NCI-H1105 treated with DMSO at 0.1 percent for 48 hours (cell line): ENCODE measurements at places on chromosomes 2 and 18.

GRCh38 chr2:238370823-238371372 is 50.6 kb downstream of the TRAF3IP1 start:
- peak; percentile 12 for DNase-seq

GRCh38 chr2:204282525-204282924 is 262.8 kb upstream of the PARD3B start:
- no peak for DNase-seq

- peak; percentile 24 for DNase-seq
These were observed 133.1 kb downstream of the NFATC1 start for GRCh38 chr18:79528846-79529245.

GRCh38 chr2:174686430-174686829 is 77.8 kb downstream of the CHRNA1 start:
- DNase-seq: no peak

- DNase-seq: no peak
These were observed 128.8 kb upstream of the BCL2L11 start for GRCh38 chr2:110991911-110992310.

- DNase-seq: no peak
These were observed 12.6 kb downstream of the C18orf63 start for GRCh38 chr18:74328206-74328605.

DNA sequence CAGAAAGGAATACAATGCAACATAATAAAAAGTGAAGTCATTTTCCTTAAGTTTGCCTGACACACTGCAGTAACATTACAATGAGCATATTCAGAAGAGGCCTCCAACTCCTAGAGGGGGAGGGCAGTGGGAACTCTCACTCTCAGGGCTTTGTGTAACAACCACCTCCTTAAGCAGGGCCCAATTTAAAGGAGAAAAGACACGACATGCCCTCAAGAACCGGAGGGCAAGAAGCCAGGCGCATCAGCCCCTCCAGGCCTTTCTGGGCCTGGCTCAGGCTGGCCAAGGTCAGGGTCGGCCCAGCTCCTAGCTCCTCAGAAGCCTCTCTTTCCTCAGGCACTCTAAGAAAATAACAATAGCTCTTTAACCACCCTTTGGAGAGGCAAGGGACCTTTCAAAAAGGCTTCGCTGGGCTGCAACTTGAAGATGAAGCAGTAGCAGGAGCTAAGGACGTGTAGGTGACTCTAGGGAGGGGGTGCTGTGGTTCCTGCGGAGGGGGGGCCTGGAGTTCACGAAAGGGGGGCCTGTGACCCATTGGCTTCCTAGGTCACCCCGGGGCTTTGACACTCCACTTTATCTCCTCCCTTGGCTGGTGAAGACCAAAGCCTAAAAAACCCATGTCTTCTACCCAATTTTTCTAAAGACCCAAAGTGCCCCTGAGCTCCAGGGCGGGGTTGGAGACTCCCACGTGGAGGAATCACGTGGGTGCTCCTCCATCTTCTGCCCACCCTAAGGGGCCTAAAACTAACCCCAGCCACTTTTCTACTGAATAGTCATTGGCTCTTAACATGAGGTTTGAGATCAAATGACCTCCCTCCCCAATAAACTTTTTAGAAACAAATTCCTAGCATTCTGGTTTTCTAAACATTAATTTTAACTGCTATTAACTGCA is 13.3 kb downstream of the SERTAD2 start:
- DNase-seq: no peak

DNA sequence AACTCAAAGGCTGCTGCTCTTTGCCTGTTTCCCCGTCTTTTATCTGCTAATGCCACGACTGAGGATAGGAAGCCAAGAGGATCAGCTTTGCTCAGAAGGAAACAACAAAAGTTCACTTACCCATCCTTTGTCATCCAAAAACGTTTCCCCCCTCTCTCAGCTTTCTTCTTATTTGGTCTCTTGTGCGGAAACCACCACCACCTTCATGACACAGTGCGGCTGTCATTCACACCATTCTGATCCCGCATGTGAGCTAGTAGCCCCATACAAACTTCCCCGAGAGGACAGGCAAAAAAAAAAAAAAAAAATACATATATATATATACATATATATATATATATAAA is 656 bp downstream of the LRRTM4 start:
- no peak for DNase-seq

DNA sequence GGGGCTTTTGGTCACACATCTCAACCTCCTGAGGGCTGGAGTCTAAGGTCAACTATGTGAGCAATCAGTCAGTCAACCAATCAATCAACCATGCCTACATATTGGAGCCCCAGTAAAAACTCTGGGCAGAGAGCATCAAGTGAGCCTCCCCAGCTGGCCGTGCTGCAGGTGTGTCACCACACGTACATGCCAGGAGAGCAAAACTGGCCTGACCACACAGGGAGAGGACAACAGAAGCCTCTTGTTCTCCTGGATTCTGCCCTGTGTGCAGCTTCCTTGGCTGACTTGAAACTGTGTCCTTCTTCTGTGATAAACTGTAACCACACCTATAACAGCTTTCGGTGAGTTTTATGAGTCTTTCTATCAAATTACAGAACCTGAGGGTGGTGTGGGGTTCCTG is 25.9 kb downstream of the GPR35 start:
- DNase-seq: no peak

GRCh38 chr2:70946832-70947442 is 11.2 kb downstream of the ATP6V1B1 start:
- DNase-seq: peak; percentile 36

DNA sequence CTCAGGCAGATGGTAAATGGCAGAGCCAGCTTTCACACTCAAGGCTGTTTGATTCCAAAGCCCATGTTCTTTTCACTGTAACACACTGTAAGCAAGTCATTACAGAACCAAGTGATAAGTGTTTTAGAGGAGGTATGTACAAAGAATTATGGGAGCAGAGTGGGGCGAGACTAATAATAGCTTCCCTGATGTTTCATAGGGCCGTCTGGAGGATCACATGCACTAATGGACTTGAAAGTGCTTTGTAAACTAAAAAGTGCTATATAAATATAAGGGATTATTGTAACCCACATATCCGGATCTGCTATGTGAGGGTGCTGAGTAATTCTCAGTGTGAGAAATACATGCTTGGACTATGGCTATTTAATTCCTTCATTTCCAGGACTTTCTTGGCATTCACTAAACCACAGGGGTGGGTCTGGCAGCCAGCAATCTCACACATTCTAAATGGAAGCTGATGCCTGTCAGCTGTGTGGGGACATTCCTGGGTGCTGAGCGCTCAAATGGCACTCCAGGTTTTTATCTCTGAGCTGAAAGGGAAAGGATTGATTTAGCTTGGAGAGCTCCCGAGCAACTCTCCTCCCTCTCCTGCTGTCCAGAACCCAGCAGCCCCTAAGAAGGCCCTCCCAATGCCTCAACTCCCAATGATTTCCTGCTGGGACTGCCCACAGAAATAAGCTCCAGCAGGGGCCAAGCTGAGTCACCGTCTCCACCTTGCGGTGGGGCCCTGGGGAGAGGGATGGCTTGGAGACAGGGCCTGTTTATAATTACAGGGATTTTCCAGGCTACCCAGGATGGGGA is 222.8 kb downstream of the SOX11 start:
- DNase-seq: no peak

DNA sequence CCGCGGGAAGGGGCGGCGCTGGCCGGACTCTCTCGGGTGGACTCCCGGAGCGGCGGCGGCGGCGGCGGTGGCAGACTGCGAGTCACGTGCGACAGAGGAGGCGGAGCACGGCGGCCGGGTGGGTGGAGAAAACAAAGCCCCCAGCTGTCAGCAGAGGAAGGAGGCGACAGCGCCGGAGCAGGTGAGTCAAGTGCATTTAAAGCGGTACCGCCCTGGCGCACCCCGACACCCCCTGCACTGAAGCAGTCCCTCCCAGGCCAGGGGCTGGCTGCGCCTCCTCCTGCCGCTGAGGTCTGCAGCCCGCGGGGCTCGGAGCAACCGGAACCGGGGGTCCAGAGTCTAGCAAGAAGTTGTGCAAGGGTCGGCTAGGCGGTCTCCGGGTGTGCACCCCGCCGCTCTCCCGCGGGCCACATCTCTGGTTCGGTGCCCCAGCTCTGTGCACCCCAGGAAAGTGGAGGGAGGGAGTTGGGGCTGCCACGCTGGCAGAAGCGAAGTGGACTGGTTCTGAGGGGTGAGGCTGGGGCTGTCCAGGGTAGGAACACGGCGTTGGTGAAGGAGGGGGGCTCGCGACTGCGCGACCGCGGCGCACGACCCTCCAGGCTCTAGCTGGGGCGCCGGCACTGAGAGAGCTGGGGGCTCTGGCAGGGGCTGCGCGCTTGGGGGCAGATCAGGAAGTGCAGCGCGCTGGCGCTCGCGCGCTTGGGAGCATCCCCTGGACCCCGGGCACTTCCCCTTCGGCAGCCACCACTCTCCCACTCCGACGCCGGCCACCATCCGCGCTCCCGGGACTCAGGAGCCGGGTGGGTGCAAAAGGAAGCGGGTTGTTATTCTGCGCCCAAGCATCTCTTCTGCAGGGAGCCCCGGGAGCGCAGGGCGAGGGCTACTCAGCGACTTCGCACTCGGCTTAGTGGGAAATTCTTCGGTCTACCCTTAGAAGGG is 64.0 kb upstream of the MAPRE2 start:
- peak; percentile 81 for DNase-seq

DNA sequence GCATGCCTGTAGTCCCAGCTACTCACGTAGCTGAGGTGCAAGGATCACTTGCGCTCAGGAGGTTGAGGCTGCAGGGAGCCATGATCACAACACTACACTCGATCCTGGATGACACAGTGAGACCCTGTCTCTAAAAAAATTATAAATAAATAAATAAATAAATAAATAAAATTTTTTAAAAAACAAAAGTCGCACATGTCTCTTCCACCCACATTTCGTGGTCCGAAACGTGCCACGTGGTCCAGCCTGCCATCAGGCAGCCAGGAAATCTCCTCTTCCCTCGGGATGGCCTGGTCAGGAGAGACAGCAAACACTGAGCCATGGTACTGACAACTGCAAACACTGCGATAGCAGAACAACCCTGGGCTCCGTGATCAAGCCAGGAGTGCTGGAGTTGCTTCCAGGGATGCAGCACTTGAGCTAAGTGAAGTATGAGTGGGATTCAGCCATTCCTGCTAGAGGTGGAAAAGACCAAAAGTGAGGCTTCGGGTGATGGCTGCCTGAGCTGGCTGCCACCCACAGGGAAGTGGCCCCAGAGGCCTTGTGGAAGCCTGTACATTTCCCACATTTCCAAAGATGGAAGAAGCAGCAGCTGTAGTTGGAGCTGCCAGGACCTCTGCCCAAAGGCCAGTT is 193.1 kb downstream of the SMAD2 start:
- no peak for DNase-seq

GRCh38 chr18:8208716-8209115 is 400.5 kb upstream of the RAB12 start:
- no peak for DNase-seq

GRCh38 chr2:72118386-72118785 is 29.3 kb downstream of the CYP26B1 start:
- DNase-seq: no peak

GRCh38 chr2:16037808-16038457 is 97.6 kb downstream of the MYCN start:
- DNase-seq: no peak

DNA sequence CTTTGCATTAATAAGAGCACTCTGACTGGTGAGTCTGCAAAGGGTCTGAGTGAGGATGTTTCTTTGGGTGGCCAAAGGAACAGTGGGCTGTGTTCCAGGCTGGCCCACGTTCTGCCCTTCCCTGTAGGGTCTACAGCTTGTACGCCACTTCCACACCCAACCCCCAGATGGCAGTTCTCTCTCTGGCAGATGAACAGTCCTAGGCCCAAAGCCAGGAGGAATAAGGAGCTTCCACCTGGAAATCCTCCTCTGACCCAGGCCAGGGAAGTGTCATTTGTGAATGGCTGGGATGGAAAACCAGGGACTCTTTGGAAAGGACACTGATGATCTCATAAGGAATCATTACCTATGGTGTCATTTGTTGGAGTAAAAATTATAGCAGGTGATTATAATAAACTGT is 6.6 kb downstream of the OTOF start:
- no peak for DNase-seq

GRCh38 chr2:158174956-158175355 is 73.3 kb downstream of the UPP2 start:
- no peak for DNase-seq

- no peak for DNase-seq
These were observed 40.4 kb downstream of the CHST9 start for GRCh38 chr18:27144672-27145071.

DNA sequence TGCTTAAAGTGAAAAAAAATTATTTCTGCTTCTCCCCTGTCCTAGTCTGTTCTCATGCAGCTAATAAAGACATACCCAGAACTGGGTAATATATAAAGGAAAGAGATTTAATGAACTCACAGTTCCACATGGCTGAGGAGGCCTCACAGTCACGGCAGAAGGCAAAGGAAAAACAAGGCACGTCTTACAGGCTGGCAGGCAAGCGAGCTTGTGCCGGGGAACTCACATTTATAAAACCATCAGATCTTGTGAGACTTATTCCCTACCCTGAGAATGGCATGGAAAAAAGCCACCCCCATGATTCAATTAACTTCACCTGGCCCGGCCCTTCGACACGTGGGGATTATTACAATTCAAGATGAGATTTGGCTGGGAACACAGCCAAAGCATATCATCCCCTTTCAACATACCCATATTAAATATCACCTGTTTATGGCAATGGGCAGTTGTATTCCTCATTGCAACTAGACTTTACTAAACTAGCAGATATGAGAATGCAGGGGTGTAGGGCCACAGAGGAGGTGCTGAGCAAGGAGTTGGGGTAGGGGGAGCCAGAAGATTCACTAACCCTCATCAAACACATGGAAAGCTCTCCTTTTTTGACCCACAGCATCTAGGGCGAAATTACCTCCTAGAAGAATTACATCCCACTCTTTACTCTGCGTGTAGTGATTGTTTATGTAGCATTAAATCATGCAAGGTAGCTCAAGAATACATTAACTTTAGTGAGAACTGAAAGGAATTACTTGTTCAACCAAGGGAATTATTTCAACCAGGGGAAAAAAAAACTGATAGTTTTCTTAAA is 183.3 kb upstream of the DOK6 start:
- DNase-seq: peak; percentile 97

GRCh38 chr2:102187496-102188150 is 800 bp downstream of the IL1RL2 start:
- no peak for DNase-seq

DNA sequence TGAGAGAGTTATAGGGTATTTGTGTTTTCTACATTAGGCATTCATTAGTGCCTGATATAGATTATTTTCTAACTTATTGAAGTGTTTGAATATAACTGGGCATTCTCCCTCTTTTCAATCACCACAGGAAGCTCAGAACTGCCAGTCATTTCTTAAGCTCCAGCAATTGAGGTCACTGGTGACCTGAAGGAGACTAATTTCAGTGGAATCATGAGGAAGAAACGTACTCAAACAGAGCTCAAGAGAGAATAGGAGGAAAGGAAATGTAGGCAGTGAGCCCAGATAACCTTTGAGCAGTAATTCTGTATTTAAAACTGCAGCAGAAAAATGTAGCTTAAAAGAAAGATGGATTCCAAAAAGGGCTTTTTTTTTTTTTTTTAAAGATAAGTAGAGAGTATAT is 1035.5 kb downstream of the SOCS6 start:
- DNase-seq: no peak

- DNase-seq: no peak
These were observed 630.2 kb downstream of the GALR1 start for GRCh38 chr18:77879829-77880228.

GRCh38 chr2:10246370-10246769 is 56.3 kb upstream of the HPCAL1 start:
- DNase-seq: no peak
